ENCODE measurements at places on chromosomes 12 and 14.

DNA sequence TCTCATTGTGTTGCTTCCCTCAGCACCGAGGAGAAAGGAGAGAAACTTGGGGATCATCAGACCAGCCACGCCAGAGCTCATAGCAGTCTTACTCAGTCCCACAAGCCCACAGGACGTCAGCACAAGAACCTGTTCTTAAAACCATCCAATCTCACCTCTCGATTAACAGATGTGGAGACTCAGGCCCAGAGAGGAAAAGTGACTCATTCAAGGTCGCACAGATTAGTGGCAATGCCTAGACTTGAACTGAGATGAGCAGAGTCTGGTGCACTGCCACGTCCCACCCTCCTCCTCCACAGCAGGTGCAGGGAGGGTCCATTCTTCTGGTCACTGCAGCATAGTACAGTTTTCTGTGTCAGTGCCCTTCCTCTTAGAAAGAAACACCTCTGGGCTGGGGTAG is 154.9 kb upstream of the PZP start:
- DNase-seq, result no peak

DNA sequence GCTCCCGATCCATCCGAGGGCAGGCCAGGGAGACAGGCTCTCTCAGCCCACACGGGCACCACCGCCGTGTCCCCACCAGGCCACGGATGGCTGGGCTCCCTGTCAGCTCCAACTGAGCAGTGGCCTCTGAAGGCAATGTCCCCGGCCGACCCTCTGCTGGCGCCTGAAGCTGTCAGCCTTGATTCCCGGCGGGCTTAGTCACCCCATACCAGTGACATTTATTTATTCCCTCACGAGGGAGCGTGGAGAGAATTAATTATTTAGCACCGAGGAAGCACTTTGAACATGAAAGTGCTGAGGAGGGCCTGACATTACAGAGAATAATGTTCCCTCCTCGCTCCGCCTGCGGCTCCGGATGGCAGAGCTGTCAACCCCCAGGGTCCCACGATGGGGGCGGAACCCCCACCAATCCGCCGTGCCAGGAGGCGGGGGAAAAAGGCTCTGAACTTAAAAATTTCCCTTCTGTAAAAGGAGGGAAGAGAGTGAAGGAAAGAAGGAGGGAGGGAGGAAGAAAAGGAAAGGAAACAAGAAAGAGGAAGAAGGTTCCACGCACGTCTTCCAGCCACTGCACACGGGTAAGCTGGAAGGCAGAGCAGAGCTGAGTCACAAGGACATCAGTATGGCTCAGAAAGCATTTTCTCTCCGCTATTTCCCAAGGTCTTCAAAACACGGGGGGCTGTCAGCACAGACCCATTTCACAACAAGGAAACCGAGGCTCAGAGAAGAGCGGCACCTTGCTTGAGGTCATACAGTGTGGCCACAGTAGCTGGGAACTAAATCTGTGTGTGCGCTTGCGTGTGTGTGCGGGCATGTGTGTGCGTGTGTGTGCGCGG is 108.7 kb upstream of the NCOR2 start:
- DNase-seq, result no peak

DNA sequence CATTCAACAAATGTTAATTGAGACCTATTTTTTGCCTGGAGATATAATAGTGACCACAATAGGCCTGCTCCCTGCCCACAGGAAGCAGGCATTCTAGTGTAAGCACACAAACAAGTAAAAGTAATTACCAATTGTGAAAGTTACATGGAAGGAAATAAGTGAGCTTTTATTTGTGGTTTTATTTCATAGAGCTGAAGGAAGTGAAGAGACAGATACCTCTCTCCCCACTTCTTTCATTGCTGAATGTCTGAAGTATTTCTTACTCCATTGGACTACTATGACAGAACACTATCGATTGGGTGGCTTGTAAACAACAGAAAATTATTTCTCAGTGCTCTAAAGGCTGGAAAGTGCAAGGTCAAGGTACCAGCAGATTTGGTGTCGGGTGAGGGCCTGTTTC is 183.5 kb downstream of the PRKCH start:
- no peak for DNase-seq

DNA sequence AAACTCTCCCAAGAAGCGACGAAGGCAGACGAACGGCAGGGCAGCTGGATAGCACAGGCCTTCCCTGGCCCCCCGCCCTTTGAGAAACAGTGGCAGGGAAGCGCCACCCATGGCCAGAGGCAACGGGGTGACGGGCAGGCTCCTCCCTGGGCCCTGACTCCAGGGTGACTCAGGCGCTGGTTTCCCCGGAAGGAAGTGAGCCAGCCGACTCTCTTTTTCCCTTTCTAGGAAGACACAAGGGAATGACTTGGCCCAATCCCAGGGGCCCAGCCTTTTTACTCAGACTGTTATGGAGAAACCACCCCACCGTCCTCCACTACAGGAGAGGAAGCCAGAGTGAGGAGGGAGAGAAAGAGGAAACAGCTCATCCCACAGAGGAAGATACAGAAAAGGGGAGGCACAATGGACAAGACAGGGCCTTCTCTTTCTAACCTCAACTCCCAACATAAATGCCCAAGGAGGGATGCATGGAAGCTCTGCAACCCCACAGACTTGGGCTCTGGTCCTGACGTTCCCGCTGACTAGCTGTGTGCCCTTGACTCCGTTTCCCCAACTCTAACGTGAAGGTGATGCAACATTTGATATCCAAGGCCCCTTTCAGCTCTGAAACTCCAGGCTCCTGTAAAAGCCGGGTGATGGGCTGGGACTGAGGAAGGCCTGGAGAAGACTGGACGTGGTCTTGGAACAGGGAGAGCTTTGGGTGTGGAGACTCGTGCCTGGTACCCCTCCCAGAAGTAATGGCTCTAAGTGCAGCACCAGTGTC is 27.9 kb downstream of the ACTN1 start:
- DNase-seq, result peak; percentile 85

DNA sequence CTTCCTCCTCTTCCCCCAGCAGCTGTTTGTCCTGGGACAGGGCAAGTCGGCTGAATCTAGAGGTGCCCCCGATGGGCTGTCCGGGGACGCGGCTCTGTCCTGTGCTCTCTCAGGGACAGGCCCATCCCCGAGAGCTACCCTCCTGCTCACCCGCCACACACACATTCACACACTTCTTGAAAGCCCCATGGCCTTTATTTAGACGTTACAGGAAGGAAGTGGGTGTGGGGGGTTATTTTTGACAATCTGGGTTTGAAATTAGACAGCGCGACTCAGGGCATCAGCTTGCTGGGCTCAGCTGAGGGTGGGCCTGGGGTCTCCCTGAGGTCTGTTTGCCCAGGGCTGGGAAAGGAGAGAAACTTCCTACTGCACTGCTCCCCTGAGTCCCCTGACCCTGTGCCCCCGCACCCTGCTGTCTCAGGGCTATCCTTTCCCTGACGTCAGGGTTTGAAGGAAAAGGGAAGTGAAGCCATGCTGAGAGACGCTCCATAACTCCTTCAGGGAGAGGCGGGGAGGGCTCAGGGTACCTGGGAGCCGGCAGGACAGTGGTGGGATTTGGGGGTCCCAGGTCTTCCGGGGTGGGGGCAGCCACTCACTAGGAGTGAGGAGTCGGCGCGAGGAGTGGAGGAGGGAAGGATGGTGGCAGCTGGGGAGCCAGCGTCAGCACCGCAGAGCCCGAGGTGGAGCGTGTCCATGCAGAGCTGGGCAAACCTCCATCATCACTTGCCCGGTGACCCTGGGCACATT is 8.1 kb downstream of the PTPN6 start:
- DNase-seq, result no peak

DNA sequence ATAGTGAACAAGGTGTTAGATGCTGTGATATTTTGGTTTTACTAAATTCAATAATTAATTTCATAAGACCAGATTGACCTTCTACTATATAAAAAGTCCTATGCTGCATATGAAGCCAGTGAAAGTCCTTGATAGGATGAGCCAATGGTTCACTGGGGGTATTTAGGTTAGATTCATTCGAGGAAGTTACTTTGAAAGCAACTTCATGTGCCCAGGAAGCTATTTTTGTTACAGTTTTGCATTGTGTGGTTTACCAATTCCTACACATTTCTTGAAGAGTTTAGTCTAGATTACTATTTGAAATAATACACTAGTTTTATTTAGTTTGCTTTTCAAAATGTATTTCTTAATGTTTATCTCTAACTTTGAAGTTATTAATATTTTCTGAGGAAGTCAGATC is 58.5 kb upstream of the RMST start:
- DNase-seq, result no peak

Data from colonic mucosa (tissue), 4 donors.